ENCODE measurements at places on chromosomes 2 and 18.

GRCh38 chr2:8606226-8606625 lies 75.6 kb upstream of the ID2 start:
- no peak for DNase-seq

- DNase-seq, result peak; percentile 80
Observed at GRCh38 chr2:55555977-55556376, 36.5 kb downstream of the CFAP36 start.

DNA sequence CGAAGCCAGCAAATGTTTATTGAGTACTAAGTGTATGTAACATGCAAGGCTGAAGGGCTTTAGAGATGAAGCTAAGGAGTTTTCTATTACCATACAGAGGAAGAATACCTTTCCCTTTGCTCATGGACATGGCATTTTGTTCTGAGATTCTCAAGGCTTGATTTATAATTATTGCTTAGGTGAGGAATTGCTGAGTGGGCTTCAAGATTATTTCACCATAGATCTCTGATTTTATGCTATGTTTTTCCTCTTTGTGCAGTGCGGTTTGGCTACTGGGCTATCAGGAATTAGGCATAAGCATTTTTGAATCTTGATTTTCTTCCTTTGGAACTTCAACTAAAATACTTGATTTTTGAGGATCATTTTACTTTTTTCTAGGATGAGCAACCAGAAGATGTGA lies 42.5 kb downstream of the VRK2 start:
- no peak for DNase-seq

- DNase-seq, result no peak
Observed at GRCh38 chr2:123502931-123503330, 522.2 kb upstream of the CNTNAP5 start.

- DNase-seq, result no peak
Observed at GRCh38 chr2:203949228-203949627, 12.7 kb downstream of the ICOS start.

- DNase-seq, result peak; percentile 97
Observed at GRCh38 chr2:222959358-222959757, 92.6 kb upstream of the KCNE4 start.

DNA sequence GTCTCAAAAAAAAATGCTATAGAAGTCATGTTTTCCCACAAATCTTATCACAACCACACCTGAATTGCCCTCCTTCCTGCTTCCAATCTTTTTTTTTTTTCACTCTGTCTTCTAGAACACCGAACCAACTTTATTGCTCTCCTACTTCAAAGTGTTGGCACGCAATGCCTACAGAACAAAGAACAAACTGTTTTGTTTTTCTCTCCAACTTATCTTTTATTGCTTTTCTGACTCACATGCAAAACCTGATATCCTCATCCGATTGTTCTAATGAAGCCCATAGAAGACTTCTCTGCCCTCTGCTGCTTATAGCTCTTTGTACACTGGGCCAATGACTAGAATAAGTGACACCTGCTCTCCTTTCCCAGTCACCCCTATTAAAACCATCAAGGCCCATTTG lies 602.8 kb downstream of the EPHA4 start:
- no peak for DNase-seq

DNA sequence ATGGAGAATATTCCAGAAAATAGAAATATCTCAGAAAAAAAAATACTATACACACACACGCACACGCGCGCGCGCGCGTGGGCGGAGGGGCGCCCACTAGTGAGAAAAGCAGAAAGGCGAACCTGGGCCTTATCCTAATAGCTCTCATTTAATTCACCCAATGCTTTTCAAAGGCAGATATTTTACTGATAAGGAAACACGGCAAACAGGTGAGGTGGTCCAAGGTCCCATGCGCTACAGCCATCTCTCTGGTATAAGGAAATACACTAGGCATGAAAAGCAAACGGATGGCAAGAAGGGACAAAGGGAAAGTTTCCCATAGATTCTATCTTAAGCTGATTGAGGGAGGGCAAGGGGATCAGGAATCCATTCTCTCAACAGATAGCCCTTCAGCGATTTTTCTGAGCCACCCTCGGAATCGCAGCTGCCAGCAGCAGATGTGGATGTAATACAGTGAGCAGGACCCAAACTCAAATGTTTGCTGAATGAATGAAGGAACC lies 136.7 kb downstream of the TMEM247 start:
- DNase-seq, result peak; percentile 72

GRCh38 chr2:134290358-134290757 lies 36.5 kb downstream of the MGAT5 start:
- no peak for DNase-seq

DNA sequence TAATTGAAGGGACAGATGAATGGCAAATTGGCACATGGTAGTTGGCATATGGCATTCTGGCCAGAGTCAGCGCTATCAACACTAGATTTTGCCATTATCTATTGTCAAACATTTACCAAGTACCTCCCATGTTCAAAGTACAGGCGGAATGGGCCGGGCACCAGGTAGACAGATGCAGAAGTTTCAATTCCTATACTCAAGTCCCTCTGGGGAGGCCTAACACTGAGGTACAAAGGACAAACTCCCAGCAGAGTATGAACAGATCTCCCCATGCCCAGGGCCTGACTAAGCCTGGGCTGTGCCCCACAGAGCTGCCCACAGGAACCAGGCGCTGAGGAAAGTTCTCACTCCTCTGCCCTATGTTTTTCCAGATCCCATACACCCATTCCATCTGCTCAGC lies 257.5 kb upstream of the KLHL29 start:
- DNase-seq, result no peak

- DNase-seq, result no peak
Observed at GRCh38 chr18:57743008-57743407, 60.1 kb downstream of the ATP8B1 start.

DNA sequence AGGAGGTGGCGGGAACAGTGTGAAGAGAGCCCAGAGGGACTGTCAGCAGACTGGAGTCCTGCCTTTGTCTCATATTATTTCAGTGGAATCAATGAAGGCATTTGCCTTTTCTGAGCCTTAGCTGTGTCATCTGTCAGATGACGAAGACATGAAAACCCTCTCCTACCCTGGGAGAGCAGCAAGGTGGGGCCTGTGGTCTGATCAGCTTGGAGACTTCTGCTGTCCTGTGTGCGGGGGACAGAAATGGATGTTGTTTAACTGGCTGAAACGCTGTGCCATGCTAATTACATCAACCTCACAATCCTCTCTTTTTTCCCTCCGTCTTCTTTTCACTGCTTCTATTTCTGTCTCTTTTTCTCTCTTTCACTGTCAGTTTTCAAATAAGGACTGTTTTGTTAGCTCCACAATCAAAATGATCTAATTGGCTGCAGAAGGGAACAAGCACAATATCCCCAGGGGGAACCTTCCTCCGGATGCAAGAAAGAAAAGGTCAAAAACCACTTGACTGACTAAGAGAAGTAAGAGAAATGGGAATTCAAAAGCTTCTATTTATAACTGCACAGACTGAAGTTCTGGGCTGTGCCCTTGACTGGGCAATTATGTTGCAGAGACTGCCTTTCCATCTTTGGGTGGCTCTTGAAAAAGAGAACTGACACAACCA lies 340.1 kb downstream of the CLIP4 start:
- no peak for DNase-seq
